ENCODE measurements at places on chromosomes 6 and 20.

DNA sequence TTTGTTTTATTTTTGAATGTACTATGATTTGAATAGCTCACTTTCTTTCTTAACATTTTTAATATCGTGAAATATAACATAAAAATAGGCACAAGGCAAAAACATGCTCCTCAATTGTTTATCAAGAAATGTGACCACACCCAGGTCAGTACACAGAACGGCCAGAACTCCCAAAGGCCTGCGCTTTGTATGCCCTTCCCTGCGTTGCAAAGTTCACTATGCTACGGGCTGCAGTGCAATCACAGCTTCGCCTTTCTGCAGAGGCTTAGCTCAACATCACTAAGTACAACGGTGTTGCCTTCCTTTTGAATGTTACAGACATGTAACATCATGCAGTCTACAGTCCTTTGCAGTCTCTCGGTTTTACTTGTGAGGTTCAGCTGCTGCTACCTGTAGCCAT lies 333.4 kb downstream of the THBS2 start:
- DNase-seq, result no peak

DNA sequence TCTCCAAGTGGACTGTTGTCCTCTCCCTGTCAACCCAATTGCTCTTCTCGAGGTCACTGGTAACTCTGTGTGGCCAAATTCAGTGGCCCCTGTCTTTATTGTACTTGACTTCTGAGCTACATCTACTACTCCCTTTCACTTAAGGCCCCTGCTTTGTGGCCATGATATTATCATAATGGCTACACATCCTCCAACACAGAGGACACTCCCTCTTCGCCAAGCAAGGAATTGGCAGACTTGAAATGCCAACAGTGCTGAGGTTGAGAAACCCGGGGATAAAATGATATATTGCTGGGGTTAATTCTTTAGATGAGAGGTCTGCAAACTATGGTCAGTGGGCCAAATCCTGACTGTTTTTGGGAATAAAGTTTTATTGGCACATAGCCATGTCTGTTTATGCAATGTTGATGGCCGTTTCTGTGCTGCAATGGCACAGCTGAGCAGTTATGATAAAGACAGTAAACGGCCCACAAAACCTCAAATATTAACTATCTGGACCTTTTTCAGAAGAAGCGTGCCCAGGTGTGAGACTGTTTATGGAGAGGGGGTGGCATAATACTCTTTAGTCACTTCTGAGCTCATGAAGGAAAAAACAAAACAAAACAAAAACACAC lies 12.0 kb upstream of the MRPS10 start:
- no peak for DNase-seq

DNA sequence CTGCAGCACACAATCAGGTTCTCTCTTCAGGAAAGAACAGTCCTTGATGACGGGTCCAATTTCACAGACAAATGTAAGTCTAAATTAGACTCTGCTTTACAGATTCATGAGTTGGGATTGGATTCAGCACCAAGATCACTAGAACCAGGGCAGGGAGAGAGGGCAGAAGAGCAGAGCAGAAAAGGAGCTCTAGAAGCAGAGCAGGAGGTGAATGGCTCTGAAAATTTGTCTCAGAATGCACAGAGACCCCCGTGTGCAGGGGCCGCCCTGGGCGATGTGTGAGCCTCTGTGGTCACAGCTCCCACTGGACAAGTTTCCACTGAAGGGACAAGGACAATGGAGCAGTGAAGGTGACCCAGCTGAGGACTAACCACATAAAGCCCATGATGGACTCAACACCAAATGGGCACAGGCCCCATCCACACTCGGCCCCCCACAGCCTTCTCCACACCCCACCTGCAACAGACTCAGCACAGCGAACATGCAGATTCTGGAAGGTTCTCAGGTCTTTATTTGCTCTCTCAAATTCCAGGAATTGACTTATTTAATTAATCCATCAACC lies 3.5 kb downstream of the HLA-B start:
- DNase-seq, result no peak

- no peak for DNase-seq
Observed at GRCh38 chr20:46704714-46705377, 4.6 kb upstream of the SLC2A10 start.

- DNase-seq, result no peak
Observed at GRCh38 chr6:17883665-17884497, 103.6 kb downstream of the KIF13A start.

GRCh38 chr20:44198872-44199271 lies 11.7 kb downstream of the OSER1 start:
- no peak for DNase-seq

- DNase-seq, result no peak
Observed at GRCh38 chr6:39791311-39791710, 865 bp upstream of the DAAM2 start.
